ENCODE measurements at places on chromosomes 12 and 14. TPM values are rescaled to one million over a fixed set of nuclear protein-coding genes. Genes with fewer than 3 reads are reported as not detected.

DNA sequence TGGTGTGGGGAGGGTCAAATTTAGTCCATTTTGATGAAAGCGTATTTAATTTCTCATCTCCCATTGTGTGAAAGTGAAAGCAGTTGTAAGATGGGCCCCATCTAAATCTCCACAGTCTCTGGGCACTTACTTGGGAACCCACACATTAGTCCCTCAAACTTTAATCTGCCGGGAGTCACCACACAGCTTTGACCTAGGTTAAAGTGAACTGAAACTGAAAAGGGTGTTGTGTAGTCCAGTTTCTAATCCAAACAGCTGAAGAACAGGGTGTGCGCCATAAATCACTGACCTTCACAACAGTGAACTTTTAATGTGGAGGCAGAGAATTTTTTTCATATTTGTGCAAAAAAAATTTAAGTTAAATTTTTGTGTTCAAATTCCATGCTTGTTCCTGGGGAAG lies 48.4 kb upstream of the PTPRO start:
- no peaks in the 10 kb centered on the region for H3K27me3 ChIP-seq
- no peaks in the 10 kb centered on the region for H3K4me1 ChIP-seq
- H3K36me3 ChIP-seq, result no peaks in the 10 kb centered on the region
- no peak overlapping the region for H3K27ac ChIP-seq
- H3K4me3 ChIP-seq, result no peak overlapping the region

GRCh38 chr12:117844114-117844830 lies 124.5 kb downstream of the KSR2 start:
- no peaks in the 10 kb centered on the region for H3K27me3 ChIP-seq
- no peaks in the 10 kb centered on the region for H3K36me3 ChIP-seq
- H3K27ac ChIP-seq, result no peak overlapping the region

DNA sequence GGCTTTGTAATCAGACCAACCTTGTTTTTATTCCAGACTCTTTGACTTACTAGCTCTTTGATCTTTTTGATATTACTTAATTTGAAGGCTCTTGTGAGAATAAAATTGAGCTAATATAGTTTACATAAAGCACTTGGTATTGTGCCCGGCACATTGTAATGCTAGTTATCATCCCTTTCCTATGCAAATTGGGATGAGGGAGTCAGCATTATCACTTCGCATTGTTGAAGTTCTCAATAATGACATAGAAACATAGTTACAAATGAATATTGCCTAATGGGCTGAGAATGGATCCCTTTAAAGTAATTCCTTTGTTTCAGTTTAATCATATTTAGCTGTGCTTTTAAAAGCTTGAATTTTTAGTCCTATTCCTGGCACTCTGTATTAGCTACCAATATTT lies 36.6 kb downstream of the SUPT16H start:
- H3K27ac ChIP-seq, result no peak overlapping the region
- no peaks in the 10 kb centered on the region for H3K4me1 ChIP-seq

Gene STON2
- total RNA-seq, result 11.9 TPM

Gene SMIM41
- total RNA-seq, result not detected
